Cardiac fibroblast (primary cell): ENCODE measurements at places on chromosomes 5 and 9.

DNA sequence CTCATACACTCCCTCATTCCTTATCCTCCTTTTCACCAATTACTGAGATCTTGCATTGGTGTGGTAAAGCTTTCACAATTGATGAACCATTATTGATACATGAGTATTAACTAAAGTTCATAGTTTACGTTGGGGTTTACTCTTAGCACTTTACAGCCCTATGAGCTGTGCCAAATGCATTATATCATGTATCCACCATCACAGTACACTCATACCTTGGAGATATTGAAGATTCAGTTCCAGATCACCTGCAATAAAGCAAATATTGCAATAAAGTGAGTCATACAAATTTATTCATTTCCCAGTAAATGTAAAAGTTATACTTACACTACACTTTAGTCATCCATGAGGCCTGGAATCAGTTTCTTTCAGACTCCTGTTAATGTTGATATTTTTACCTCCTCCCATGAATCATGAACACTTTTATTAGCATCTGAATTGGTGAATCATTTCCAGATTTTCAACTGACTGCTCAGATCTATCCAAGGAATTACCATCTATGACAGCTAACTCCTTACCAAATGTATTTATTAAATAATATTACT is 546.6 kb upstream of the PTPRD start:
- DNase-seq, result no peak

- no peak for DNase-seq
Observed at GRCh38 chr9:84937180-84937579, 267.7 kb downstream of the NTRK2 start.

GRCh38 chr5:13188371-13188770 is 756.1 kb downstream of the DNAH5 start:
- no peak for DNase-seq

DNA sequence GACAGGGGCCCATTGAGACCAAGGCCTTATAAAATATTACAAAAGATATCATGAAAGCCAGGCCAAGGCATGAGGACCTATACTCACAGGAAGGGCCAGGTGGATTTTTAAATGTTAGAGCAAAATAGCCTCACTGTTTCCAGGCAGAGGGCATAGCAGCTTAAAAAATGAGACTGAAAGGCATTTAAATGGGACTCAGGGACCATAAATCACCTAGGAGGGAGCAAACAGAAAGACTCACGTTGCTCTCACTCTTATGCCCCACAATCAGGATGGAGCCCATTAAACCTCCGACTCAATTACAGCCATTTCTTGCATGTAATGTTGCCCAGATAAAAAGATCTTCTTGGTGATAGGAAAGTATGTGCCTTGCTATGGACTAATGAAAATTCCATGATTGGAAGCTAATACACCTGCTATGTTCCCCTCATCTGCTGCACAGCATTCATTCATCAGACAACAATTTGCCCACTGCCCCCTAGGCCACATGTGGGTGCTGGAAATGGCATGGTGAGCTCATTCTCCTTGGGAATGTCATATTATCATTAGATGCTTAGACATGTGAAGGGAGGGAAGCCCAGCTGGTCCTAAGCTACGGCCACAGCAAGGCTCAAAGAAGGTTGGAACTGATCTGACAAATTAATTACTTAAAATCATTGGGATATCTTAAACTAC is 128.6 kb upstream of the GRIA1 start:
- DNase-seq, result no peak

- no peak for DNase-seq
Observed at GRCh38 chr5:148970228-148970627, 92.6 kb downstream of the SH3TC2 start.

- no peak for DNase-seq
Observed at GRCh38 chr5:143544606-143545005, 141.1 kb upstream of the NR3C1 start.

GRCh38 chr5:52943808-52944207 is 45.3 kb upstream of the ITGA2 start:
- DNase-seq, result no peak

- DNase-seq, result no peak
Observed at GRCh38 chr5:177295924-177296323, 7.6 kb downstream of the RAB24 start.

- no peak for DNase-seq
Observed at GRCh38 chr5:137155261-137156000, 343.7 kb downstream of the SPOCK1 start.

DNA sequence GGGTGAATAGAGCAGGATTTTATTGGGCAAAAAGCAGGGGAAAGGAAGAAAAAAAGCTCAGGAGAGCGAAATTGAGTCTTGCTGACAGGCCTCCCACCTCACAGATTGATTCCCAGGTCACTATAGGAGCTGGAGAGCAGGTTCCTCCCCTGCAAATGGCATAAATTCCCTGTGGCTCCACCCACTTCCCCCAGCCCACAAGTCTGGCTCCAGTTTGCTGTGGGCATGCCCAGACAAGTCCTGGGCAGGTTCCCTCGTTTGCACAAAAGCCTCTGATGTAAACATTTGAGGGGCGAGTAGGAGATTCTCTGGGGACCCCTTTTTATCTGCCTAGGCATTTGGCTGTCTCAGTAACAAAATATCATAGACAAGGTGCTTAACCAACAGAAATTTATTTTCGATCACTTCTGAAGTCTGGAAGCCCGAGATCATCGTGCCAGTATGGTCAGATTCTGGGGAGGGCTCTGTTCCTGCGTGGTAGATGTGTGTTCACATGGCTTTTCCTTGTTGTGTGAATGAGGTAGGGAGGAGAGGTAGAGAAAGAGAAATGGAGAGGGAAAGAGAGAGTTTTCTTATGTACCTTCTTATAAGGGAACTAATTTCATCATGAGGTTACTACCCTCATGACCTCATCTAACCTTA is 614.5 kb downstream of the MAT2B start:
- peak; percentile 53 for DNase-seq

- peak; percentile 69 for DNase-seq
Observed at GRCh38 chr5:157855404-157855994, 3.4 kb downstream of the CLINT1 start.

DNA sequence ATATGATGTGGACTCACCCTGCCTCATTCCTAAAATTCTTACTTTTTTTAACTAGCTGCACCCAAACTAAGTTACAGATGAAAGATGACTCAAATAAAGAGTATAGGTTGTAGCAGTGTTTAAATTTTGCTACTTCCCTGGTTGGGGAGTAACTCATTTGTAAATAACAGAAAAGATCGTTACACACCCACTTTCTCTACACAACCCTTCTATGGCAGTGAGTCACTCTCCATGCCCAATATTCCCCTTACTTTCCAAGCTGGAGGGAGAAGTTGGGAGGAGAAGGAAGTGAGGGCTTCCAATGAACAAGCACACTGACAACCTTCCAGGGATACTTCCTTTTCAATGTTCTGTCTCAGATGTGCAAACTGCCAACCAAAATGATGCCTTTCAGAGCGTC is 1.9 kb downstream of the RASEF start:
- no peak for DNase-seq
